ENCODE measurements at places on chromosomes 11 and 22.

DNA sequence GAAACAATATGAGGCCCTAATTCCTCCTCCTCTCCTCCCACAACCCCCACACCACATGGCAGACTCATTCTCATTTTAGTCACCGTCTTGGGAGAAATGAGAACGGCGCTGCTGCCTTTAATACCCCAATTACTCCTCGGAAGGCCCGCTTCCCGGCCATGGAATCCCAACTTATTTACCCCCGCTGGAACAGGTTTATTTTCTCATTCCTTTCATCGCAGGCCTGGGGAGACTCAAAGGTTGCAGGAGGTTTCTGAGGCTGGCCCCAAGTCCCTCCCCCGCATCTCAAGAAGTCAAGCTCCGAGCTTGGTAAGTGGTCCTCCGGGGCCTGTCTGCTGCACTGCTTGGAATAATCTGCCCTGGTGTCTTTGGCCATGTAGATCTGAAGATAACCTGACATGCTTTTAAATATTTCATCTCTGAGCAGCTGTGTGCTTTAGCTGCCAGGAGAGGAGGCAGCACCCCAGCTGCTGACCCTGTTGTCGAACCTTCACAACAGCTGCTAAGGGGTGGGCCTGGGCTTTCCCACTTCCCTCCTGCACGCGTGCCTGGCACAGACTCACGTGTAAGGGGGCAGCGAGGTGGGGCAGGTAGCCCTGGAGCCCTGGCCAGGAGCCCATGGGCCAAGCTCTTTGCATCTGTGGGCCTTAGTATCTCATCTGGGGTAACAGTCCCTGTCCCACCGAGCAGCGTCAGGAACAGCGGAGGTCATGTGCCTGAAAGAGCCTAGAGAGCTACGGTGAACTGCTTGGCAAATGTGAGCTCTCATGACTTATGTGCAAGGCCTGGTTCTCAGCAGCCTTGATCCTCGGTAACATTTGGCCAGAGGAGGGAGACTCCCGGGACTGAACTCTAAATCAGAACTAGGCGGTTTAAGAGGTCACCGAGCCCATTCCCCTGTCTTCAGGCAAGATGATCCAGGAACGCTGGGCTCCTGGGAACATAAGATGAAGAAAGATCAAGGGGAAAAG, 164.6 kb downstream of the ST3GAL4 start:
- DNase-seq, result no peak

GRCh38 chr11:94424662-94425061, 23.4 kb upstream of the GPR83 start:
- no peak for DNase-seq

- DNase-seq, result no peak
Observed at GRCh38 chr11:108751444-108751843, 86.6 kb downstream of the DDX10 start.

GRCh38 chr11:103963648-103964047, 72.8 kb upstream of the DDI1 start:
- no peak for DNase-seq

- no peak for DNase-seq
Observed at GRCh38 chr11:96318850-96319249, 24.1 kb downstream of the MAML2 start.

DNA sequence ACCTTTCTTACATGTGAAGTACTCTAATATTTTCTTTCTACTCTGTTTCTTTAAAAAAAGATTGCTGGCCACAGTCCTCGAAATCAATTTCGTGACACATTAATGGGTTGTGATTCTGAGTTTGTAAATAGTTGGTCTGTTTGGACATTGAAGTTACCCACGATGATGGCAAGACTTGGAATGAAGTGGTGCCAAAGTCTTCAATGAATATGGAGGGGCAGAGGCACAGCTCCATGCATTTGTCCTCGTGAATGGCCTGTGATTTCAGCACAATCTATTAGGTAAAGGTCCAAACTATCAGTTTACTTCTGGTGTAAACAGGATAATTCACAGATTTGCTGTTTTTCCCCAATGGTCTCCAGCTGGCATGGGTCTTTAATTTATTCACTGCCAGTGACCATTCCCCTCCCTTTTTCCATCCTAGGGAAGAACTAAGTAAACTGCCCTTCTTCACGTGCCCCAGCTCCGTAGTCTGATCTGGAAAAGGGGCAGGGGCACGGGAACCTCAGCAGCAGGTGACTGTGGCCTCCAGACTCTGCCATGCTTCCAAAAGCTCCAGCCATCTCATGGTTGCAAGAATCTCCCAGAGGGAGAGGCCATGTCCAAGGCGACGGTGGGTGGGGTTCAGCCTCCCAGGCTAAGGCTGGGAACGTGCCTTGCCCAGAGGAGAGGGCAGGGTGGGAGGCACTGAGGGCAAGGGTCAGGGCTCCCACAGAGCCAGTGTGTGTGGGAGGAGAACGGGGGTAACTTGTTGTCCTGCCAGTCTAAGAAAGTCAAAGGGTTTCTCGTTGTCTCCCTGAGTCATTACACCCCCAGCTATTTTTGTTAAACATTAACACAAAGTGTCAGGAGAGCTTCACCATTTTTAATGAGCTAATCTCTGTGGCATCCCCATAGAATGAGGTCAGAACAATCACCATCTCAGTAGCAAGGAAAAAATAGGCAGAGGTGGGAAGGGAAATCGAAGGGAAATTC, 16.9 kb upstream of the PEX26 start:
- no peak for DNase-seq

- DNase-seq, result no peak
Observed at GRCh38 chr11:76510060-76511047, 65.5 kb downstream of the EMSY start.

DNA sequence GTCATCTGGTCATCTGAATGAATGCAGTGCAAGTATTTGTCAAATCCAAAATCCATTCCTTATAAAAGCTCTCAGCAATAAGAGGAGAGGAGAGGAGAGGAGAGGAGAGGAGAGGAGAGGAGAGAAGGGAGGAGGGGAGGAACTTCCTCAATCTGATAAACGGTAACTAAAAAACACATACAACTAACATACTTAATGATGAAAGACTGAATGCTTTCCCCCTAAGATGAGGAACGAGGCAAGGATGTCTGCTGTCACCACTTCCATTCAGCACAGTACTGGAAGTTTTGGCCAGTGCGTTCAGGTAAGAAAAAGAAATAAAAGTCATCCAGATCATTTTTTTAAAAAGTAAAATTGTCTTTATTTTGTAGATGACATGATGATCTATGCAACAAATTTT, 80.4 kb downstream of the CD82 start:
- DNase-seq, result no peak
